ENCODE measurements at places on chromosomes 5 and 9.

- DNase-seq, result no peak
Measured at GRCh38 chr5:33136785-33137184, 304.0 kb upstream of the TARS1 start.

DNA sequence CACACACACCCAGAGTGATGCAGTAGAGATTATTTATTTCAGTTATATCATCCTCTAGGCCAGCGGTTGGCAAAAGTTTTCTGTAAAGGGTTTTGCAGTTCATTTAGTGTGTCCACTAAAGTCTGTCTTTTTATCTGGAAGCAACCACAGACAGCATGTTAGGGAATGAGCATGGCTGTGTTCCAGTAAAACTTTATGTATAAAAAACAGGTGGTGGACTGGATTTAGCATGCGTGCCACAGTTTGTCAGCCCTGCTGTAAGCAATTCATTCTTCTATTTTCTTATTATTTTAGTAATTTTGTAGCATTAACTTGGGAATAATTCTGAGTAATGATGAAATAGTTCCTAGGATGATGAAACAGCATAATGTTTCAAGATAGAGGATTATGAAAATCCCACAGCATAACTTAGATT is 51.7 kb downstream of the CCNH start:
- no peak for DNase-seq

GRCh38 chr5:43191740-43192557 is at the start of gene NIM1K:
TSS of gene NIM1K (plus strand) at chr5:43192225. CDS start at chr5:43245776, 53,551 bp downstream.
- DNase-seq, result no peak

DNA sequence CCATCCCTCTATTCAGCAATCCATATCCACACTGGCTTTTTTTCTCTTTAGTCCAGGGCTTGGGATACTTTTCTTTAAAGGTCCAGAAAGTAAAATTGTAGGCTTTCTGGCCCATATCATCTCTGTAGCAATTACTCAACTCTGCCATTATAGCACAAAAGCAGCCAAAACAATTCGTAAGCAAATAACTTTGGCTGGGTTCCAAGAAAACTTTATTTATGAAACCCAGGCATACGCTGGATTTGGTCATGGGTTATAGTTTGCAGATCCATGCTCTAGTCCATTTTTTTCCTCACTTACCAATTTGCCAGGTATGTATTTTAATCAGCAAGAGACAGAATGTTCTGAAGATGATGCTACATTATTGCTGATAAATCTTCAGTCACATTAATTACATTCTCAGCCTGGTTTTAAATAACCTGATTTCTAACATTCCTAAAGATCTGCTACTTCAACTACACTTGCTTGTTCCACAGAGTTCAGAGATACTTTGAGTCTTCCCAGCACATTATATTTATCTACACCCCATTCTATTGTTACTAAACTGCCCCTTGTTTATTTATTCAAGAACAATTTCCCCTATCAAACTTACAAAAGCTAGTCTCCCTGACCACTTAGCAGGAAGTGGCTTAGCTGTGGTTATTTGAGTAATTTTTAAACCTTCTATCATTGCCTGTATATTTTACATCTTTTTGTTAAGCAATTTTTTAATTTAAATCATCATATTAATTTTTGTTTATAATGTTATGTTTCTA is 161.0 kb downstream of the ISL1 start:
- DNase-seq, result no peak

DNA sequence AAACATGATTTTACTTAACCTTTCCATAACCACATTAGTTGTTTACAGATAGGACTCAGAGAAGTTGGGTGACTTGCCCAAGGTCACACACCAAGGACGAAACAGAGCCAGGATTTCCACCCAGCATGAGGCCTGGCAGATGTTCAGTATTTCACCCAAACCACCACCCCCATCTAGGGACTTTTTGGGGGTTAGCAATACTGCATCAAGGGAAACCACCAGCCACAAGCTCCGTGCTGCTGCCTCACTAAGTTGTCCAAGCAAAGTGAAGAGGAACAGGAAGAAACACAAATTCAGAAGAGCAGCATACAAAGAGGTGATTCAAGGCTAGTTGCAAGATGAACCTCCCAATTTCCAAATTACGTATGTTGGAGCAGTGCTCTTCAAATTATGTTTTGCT is 219.6 kb upstream of the RORB start:
- no peak for DNase-seq

DNA sequence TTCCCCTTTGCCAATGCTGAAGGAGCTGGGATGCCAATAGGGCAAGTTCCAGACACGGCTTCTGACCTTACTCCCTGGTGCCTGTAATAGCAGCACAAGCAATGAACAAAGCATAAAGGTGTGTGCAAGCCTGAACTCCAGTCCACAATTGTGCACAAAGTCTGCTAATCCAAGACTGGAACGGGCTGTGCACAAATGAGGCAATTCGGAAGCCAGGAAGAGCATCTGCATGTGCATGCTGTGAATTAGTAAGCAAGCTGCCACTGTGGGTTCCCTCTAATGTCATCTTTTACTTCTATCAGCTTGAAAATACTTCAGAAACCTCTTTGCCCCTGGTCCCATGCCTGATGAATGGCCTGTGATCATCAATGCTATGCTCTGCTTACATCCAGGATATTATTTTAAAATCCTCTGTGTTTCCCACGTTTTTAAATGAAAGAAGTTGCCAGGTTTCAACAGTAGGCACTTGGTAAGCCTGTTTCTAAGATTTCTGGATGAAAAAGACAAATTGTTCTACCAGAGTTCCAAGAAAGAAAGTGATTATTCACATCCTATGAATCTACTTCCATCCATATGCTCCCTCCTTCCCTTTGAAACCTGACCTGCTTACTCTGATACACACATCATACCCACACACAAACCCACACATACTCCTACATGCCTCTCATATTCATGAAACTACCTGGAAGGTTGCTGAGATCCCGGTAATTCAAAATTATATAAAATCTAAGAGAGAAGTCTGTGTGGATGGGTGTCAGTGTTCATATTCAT is 165.7 kb downstream of the KCTD16 start:
- no peak for DNase-seq

GRCh38 chr5:55694152-55694830 is 17.8 kb downstream of the SLC38A9 start:
- DNase-seq, result no peak

- no peak for DNase-seq
Measured at GRCh38 chr9:23229890-23230317, 596.1 kb downstream of the ELAVL2 start.

DNA sequence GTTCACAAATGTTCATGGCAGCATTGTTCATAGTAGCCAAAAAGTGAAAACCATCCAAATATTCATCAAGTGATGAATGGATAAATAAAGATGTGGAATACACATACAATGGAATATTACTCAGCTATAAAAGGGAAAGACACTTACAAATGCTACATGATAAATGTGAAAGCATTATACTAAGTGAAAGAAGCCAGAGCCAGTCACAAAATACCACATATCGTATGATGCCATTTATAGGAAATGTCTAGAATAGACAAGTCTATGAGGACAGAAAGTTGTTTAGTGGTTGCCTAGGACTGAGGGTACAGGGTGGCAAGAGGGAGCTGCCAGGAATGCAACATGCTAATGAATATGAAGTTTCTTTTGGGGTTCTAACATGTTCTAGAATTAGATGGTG is 148.7 kb downstream of the DEPDC1B start:
- DNase-seq, result no peak

DNA sequence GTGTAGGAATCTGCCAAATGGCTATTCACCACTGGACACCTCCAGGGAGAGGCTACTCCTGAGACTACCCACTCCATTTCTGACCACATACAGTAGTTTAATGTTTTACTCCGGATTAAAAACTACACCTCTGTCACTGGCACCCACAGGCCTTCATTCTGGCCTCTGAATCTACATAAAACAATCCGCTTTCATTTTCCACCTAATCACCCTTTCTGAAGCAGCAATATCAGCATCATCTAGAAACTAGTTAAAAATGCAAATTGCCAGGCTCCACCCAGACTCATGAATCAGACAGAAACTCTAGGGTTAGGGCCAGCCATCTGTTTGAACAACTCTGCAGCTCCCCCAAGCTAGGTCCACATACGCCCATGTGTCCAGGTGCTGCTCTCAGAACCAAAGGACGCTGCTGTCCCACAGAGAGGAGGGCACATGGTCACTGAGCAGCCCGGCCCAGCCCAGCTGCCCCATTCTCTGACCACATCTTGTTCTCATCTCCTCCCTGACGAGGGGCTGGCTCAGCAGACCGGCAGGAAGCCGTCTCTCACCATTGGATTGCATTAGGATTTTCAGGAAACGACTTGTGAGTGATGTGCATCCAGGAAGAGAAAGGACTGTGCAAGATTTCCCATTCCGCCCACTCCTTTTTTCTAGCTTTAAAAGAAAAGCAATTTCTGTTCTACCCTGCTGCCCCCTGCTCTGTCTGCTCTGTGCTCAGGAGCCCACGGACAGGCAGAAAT is 34.7 kb downstream of the ADAM19 start:
- no peak for DNase-seq

GRCh38 chr5:65796751-65797316 is 74.8 kb downstream of the NLN start:
- DNase-seq, result no peak

GRCh38 chr9:69646810-69647209 is 25.4 kb downstream of the APBA1 start:
- DNase-seq, result no peak

- DNase-seq, result no peak
Measured at GRCh38 chr9:40907657-40908624, 220.5 kb downstream of the FOXD4L6 start.

DNA sequence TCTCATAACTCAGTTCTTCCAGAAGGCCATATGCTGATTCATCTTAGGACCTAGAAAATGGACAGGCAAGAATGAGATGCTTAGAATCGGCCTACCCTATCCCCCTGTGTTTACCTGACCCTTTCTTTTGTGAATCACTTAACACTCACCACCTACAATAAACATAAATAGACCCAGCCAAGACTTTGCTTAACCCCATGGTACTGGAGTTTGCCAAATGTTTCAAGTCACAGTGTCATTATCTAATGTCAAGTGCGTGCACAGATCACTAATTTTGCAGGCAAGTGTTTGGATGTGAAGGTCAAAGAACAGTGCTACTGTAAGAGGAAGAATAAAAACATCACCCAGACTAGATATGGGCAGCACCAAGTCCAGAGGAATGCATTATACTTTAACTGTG is 77.5 kb downstream of the GLIS3 start:
- DNase-seq, result no peak

DNA sequence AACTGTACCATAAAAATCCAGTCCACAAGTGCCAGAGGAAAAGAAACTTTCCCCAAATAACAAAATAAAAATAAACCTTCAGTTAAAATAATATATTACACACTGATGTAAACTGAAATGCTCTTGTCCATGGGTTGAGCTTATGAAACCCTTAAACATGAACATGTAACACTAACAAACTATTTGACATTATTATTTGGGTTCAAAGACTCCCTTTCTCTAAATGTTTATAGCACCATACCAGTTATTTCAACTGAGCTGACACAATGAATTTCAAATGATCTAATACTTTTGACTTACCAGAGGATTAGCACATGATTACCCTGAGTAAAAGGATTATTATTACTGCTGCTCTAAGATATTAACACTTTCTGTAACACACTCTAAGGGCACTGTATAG is 251.1 kb downstream of the BNC2 start:
- no peak for DNase-seq

DNA sequence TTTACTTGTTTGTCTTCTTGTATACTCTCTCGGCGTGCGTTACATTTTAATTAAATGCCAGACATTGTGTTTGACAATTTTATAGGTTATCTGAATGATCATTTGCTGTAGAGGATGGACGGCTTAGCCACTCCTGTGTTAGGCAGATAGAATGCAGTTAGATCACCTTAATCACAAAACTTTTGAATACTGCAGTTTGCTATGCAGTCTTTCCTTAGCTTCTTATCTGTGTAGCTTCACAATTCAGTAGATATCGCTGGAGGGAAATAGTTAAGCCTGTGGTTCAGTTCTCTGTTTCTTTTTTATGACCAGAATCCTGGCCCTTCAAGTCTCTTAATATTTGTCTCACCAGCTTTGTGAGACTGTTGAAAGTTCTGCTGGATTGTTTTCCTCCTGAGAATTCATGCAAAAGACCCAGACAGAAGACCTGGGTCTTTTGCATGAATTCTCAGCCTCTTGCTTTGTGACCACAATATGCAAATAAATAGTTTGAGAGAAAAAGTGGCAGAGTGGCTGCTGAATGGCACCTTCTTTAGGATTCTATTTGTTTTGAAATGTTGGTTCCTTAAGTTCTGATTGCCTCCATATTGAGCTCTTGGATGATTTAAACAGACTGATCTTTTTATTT is 40.2 kb downstream of the RASA1 start:
- DNase-seq, result no peak

DNA sequence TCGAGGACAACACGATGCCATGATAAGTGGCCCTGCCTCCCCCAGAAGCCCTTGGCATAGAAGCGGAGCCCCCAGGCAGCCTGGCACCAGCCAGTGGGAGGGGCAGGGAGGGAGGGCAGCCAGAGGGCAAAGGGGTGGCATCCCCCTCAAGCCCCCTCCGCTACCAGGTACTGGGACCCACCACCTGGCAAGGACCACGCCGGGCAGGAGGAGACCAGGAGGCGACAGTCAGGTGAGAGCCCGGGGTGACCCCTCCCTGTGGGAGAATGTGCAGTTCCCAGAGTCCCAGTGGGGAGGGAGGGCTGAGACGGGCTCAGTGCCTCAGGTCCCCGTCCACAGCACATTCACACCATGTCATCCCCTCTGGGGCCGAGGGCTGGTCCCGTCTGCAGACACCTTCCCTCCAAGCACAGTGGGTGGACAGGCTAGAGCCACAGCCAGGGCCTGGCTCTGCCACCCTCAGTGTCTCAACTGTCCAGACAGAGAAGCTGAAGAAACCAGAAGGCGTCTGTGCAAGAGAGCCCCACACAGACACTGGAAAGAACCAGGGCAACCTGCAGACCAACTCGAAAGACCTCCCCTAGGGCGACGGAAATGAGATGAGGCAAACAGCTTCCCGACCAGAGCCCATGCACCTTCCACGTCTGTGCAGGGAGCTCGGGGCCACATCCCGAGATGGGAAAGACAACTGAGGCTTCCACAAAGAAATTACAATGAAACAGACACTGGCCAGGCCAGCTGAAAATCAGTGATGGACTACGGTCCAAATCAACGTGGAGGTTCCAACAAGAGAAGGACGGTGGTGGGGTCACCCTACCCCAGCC is 11.1 kb downstream of the BRD3 start:
- no peak for DNase-seq

DNA sequence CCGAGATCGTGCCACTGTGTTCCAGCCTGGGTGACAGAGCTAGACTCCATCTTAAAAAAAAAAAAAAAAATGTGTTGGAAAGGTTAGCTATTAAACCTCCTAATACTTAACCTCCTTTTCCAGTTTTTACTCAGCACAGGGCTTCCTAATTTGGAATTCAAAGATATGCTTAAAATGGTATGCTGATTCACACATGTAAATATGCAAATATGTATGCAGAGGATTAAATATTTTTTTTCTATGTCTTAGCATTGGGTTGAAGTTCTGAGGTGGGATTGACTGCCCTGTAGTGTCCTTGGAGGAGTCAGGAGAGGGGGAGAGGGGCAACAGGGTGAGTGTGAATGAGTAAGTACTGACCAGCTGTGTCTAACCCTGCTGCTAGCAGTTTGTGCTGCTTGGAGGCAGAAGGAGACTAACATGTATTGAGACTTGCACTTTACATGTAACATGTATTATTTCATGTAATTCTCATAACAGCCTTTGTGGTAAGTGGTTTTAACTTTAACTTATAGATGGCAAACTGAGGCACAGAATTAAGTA is 63.2 kb downstream of the SLC44A1 start:
- no peak for DNase-seq

GRCh38 chr5:61673007-61673735 is 341.1 kb downstream of the ZSWIM6 start:
- no peak for DNase-seq

GRCh38 chr5:132684922-132685720 is 11.3 kb downstream of the IL4 start:
- no peak for DNase-seq
